ENCODE measurements at places on chromosomes 11 and 22.

DNA sequence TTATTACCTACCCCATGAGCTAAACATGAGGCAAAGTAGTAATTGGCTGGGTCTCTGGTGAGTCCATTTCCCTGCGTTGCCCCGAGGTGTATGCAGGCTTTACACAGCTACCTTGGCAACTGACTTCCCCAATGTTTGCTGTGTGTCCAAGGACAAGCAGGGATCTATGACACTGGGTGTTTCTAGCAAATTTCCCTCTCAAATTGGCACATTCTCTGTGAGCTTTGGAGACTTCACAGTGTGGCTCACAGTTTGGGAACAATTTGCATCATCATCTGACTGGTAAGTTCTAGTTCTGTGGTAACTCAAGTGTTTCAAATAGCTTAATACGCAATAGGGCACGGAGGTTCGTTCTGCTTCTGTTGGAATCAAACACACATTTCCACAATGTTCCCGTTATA, 12.5 kb downstream of the NNMT start:
- no peak for DNase-seq

DNA sequence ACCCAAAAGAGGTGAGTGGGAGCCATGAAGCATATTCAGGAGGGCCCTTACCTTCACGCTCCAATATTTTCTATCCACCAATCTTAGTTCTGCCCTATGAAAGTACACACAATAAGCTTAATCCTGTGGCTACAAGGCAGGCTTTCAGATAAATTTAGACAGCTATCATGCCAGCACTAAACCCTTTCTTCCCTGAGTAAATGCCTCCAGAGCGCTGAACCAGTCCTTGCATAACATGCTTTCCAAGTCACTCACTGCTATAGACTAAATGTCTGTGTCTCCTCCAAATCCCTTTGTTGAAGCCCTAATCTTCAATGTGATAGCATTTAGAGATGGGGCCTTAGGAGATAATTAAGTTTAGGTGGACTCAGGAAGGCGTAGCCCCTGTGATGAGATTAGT, 50.3 kb upstream of the FIBIN start:
- no peak for DNase-seq

DNA sequence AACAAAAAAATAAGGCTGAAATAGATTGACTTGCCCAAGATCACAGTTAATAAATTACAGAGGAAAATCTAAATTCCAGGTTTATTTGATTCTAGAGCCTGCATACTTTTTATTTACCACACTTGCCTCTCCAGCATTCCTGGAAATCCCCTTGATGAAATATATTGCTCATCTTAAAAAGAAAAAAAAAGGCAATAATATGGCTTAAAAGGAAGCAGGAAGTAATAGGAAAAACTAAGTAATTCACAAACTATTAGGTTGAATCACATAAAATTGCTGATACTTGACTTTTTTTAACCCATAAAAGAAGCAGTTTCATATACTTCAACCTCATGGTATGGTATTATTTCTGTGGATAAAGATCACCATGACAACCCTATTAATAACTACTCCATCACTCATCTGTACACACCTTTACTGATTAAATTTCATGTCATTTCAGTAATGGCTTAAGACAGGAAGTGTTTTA, 52.9 kb downstream of the COPB1 start:
- DNase-seq, result no peak

- DNase-seq, result no peak
These were observed 54.5 kb upstream of the FBXO3 start for GRCh38 chr11:33828604-33829429.

DNA sequence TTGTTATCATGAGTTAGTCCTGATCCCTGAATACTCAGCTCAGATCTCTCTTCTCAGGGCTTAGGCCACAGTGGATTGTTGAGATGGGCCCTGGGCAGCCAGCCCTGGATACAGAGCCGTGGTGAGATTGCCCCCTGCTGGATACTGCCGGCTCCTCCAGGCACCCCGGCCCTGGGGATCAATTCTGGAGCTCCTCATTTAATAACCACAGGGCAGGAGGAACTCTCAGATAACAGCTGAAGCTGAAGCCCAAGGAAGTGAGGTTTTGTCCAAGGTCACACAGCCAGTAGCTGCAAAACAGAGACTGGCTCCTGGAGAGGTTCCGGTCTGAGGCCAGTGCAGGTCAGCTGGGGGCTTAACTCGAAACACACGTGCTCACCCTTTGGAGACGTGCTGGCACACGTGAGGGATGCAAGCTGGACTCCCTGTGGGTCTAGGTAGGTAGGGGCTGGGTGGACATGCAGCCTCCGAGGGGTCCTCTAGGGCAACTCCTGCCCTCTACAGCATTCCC, 16.0 kb downstream of the USH1C start:
- peak; percentile 31 for DNase-seq

DNA sequence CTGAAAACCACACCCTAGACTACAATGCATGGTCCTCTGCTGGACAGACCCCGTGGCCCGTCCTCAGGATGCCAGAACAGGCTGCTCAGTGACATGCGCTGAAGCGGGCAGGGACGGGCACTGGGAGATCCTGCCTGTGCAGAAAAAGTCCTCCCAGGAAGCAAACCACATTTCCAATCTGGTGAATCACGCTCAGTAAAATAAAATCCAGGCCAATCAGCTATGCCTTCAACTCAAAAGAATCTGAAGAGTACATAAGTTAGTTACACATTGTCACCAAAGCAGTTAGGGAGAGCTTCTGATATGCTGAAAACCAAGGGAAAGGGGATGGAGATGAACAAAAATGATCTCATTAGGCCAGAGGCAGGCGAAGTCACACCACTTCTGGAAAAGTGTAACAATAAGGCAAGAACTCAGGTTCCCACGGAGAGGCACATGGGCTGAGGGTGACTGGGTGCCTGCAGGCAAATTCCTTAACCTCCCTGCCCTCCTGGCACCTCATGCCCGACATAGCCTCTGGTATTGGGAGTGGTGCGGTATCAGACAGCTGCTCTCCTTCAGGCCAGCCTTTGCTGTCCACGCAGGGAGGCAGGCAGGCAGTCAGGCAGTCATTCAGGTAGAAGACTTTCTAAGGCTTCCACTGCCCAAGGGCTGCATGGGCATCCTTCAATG, 66.4 kb downstream of the APOL5 start:
- no peak for DNase-seq

- no peak for DNase-seq
These were observed 12.1 kb downstream of the GNB1L start for GRCh38 chr22:19842393-19843106.

- no peak for DNase-seq
These were observed 13.1 kb upstream of the LYVE1 start for GRCh38 chr11:10581481-10582019.

DNA sequence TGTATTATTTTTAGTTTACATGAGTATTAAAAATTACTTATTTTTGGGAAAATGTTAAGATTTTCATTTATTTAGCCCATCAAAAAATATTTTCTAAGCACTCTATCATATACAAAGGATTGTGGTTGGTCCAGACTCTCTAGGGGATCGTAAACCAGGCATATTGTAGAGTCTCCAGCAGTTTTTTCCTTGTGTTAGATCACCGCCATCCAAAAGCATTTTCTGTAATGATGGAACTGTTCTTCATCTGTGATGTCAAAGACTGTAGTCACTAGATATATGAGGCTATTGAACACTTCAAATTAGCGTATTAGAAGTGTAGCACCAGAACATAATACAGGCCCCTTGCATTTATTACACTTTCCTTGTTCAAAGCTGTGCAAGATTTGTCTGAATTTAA, 154.9 kb downstream of the SBF2 start:
- DNase-seq, result no peak

- DNase-seq, result no peak
These were observed 26.7 kb downstream of the ALG8 start for GRCh38 chr11:78112582-78113275.

GRCh38 chr11:86176165-86176884, 68.2 kb upstream of the EED start:
- peak; percentile 80 for DNase-seq

GRCh38 chr11:103997082-103997481, 39.4 kb upstream of the DDI1 start:
- no peak for DNase-seq

- DNase-seq, result no peak
These were observed 56.9 kb downstream of the BBOX1 start for GRCh38 chr11:27097551-27097950.

- no peak for DNase-seq
These were observed 2.0 kb downstream of the MOGAT2 start for GRCh38 chr11:75719340-75720239.

- peak; percentile 80 for DNase-seq
These were observed 92.5 kb downstream of the CCDC83 start for GRCh38 chr11:85947431-85948272.

GRCh38 chr22:50470491-50470890, 4.3 kb downstream of the SBF1 start:
- DNase-seq, result no peak

- peak; percentile 60 for DNase-seq
These were observed 26.5 kb upstream of the UBASH3B start for GRCh38 chr11:122628810-122629555.

- DNase-seq, result no peak
These were observed 36.2 kb upstream of the CSNK2A3 start for GRCh38 chr11:11389238-11389637.

DNA sequence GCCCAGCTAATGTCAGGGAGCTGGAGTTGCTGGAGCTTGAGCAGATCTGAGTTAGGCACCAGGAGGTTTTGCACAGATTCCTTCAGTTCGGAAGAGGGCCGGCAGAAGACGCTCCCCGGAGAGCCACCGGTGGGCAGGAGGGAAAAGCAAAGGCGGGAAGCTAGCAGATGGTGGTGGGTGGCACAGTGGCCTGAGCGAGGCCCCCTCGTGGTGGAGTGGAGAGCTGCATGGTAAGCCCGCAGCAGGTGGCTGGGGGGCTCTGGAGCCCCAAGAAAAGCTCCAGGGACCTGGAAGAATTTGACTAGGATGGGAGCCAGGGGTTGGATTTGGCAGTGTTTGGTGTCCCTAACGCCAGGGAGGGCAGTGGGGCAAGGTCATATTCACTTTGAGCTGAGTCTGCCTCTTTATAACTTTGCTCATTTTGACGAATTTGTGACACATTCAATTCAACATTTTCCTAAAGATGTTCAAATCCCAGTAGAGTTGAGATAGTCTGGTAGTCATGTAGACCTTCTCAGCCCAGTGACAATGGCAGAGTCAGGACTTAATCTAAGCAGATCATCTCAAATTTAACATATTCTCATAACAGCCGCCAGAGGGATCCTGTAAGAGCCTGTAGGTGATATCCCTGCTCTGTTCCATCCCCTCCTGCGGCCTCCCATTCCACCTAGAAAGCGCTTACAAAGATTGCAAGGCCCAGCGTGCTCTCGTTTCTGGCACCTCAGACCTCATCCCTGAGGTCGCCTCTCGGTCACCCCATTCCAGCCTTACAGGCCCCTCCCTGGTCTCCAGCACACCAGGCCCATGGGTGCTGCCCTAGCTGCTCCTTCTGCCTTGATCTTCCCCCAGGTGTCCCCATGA, 57.9 kb downstream of the TRIM29 start:
- DNase-seq, result no peak

DNA sequence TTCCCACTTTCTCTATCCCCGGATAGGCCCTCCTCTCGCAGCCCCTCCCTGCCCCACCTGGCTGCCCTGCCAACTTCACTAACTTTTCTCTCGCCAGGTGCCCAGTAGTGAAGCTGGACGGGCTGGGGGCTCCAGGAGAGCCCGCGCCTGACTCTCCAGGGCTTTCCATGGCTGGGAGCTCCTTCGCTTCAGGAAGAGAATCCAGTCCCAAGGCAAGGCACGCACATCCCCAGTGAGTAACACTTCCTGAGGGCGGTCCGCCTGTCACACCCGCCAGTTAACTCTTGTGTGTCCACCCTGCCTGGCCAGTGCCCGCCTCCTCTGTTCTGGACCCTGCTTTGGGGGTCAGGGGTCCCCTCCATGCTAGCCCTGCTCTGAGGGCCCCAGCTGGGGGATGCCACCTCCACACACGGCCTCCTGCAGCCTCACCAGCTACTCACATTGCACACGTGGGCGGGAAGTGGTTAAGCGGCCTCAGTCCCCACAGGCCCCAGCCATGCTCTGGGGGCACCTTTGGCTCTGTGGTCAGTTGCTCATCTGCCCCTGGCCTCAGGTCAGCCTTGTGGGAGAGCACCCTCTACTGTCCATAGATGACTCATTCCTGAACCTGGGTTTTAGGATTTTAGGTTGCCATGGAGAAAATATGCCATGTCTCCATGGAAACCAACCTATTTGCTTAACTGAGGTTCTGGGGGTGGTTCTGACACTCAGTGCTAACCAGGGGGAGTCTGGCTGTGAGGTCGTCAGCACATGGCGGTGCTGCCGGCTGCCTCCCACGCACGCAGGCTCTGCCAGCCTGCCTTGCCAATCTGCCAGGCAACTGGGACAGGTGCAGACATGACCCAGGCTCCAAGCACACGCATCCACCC, at the start of gene RIN1:
TSS of gene RIN1 (minus strand) at position 201 of the 869 bp plus-strand sequence. CDS start at position 169, 32 bp downstream.
- peak; percentile 71 for DNase-seq

- no peak for DNase-seq
These were observed 310.0 kb downstream of the SWAP70 start for GRCh38 chr11:9973921-9974320.

DNA sequence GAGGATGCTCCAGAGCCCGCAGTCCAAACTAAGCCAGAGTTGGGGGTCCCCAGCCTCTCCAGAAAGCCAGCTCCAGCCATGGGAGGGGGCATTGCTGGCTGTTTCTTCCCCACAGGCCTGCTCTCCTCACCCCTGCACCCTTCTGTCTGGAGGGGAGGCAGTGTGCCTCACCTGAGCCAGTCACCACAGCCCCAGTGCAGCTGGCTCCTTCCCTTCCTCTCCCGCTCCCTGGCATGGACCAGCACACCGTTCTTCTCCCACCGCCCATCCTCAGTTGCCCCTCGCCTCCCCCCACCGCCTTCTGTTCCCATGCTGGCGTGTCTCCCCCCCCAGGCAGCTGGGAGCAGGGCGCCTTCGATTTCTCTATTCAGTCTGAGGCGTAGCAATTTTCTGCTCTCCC, 110.5 kb upstream of the THY1 start:
- no peak for DNase-seq

DNA sequence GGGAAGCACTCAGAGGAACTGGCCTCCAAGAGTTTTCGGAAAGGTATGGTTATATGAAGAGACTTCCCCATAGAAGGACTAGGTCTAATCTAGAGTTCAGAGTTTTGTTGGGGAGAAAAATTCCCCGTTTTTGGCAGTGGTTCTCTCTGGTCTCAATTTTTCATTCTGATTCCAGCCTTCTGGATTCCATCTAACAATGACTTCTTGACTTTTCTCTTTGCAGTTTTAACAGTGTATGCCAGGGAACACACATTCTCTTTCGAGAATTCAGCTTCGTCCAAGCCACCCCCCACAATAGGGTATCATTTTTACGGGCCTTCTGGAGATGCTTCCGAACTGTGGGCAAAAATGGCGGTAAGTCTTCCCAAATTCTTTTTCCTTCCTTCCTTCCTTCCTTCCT, 115.6 kb downstream of the CSTPP1 start:
- no peak for DNase-seq

DNA sequence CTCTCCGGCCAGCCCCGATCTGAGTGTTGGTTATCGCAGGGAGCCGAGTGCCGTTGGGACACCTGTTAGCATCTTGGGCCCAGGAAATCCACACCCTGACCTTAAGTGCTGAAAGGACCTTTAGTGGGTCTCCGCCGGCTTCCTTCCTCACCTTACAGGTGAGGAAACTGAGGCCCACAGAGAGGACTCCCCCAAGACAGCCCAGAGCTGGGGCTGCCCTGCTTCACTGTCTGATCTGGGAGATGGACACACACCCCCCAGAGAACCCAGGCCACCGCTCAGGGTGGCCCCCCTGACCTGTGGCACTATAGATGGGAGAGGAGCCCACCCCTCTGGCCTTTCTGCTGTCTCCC, 73.6 kb downstream of the FBLN1 start:
- no peak for DNase-seq

Measured in activated CD4-positive, alpha-beta T cell treated with anti-CD3 and anti-CD28 coated beads, Interleukin-2, Interleukin-4, amounts not matched to agents 100 ng/mL and 50 ng/mL, durations not matched to agents 16 hours and 8 hours (primary cell).